ENCODE measurements at places on chromosomes 16 and 17.
A peak's percentile ranks its signal among the peaks of the same experiment; 100 is the strongest.

GRCh38 chr17:77271411-77271810 lies 130.6 kb downstream of the SEC14L1 start:
- no peak for DNase-seq

GRCh38 chr17:73272906-73273218 lies 11.2 kb upstream of the CPSF4L start:
- no peak for DNase-seq

- no peak for DNase-seq
Observed at GRCh38 chr16:63481060-63481459, 1444.8 kb upstream of the CDH8 start.

DNA sequence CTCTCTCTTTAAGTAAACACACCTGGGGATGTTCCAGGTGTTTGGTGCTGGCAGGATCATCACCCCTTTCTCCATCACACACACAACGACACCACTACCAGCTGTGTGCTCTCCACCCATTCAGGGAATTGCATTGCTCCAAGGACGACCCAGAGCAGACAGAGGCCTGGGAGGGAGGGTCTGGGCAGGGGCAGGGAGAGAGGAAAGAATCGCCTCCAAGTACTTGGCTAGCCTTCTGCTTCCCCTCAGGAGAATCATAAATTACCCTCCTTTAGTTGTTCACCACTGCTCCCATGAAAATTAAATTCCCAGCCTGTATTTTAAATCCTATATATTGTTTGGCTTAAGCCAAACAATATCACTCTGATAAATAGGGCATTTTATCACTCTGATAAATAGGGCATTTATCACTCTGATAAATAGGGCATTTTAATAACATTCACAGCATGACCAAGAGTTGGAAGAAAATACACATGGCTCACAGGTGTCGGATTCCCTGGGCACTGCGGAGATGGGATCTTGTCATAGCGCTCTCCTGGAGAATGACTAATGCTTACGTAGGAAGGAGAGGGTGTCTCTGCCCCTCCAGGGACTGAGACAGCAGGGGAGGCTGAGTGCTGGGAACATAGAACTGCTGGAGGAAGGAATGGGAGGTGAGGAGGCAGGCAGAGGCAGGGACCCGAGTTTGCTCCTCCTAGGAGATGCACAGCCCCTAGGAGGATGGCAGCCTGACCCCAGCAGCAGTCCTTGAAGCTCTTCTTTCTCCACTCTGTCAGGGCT lies 673.6 kb downstream of the HS3ST4 start:
- no peak for DNase-seq

DNA sequence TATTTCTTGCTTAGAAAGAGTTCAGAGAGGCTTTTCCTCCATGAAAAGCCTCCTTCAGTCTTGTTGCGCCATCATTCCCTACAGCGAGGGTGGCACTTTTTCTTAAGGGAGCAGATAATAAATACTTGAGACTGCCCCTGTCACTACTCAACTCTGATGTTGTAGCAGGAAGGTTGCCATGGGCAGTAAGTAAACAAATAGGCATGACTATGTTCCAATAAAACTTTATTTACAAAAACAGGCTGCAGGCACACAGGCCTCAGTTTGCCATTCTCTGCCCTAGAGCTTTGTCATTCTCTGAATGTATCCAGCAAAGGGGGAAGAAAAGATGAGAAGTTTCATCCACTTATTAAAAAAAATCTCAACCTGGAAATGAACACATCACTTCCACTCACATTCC lies 60.4 kb downstream of the MYOCD start:
- no peak for DNase-seq

DNA sequence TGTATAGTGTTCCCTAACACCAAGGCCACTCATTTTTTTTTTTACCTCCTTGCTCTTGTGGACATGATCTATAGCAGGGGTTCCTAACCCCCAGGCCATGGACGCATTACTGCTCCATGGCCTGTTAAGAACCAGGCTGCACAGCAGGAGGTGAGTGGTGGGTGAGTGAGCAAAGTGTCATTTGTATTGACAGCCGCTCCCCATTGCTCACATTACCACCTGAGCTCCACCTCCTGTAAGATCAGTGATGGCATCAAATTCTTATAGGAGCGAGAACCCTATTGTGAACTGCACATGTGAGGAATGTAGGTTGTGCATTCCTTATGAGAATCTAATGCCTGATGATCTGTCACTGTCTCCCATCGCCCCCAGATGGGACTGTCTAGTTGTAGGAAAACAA lies 342.0 kb downstream of the SOX9 start:
- no peak for DNase-seq

- DNase-seq = peak; percentile 99
Observed at GRCh38 chr17:56833809-56834379, at the start of the genes C17orf67 and DGKE. TSS of gene C17orf67 (minus strand) at chr17:56833920. CDS start at chr17:56815810, 18,110 bp downstream. TSS of gene DGKE (plus strand) at chr17:56834151. CDS start at chr17:56834796, 645 bp downstream.

- DNase-seq = peak; percentile 29
Observed at GRCh38 chr17:30323895-30324319, 9.9 kb downstream of the TMIGD1 start.

DNA sequence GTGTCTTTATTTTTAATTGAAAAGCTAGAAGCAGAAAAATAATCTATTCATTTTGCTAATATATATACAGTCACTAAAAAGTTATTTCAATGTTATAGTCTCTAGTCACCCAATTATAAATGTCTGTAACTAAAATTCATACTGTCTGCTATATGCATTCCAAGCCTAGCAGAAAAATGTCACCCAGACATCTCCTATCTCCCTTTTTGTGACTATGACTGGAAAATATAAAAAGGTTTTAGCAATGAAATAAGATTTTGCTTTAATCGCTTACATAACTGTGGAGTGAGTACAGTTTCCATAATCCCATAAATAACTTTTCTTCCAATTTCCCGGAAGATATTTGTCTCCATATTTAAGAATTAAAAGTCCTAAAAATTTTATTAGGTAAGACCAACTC lies 88.6 kb downstream of the BRIP1 start:
- DNase-seq = no peak
